NAMALWA (cell line): ENCODE measurements at places on chromosomes 7 and 10.

DNA sequence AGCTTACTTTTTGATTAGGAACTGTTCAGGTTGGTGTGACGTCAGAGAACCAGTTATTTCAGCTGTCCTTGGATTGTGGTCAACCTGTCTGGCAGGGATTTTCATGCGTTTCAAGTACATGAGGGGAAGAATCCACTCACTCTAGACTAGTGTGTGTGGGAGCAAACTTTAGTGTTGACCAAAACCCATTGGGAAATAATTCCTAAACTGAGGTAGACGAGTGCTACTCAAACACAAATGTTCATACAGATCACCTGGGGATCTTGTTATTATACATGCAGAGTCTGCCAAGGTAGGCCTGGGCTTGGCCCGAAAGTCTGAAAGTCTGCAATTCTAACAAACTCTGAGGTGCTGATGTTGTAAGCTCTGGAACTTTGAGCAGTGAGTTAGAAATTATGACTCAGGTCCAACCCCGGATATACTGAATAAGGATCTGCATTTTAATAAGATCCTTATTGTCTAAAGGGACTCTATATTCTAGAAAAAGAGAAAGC is 111.1 kb upstream of the CREB5 start:
- no peak for DNase-seq

DNA sequence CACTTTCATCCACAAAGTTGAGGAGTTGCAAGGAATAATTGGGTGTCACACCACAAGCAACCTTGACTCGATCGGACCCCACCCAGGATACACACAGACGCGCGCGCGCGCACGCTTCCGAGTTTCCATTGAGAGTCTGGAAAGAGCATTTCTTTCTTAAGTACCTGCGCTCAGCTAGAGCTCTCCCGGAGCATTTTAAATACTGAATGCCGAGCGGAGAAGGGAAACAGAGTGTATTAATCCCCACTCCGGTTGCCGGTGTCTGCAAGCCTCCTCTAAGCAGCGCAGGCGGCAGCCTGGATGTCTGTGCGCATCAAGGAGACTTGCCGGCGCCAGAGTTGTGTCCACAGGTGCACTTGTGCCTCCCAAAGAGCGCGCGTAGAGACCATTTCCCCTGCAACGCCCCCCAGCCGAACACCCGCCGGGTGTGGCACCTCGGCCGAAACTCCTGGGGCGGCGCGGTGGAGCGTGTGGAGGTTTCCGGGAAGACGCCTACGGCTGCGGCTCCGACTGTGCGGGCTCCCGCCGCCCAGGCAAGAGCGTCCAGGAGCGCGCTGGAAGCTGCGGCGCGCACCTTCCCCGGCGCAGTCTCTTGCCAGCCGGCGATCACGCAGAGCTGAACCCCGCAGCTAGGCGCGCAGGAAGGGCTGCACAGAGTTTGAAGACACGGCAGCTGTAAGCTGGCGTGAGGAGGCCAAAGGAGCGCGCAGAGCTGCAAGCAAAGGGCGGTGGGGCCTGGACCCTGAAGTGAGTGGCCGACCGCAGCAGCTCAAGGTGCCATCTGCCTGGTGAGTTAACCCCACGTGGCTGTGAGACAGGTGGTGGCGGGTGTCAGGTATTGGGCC is 1.1 kb upstream of the FEZF1 start:
- no peak for DNase-seq

- no peak for DNase-seq
Observed at GRCh38 chr7:127252377-127252713, 396 bp downstream of the GRM8 start.

GRCh38 chr7:13179011-13179582 is 491.7 kb downstream of the ARL4A start:
- peak; percentile 31 for DNase-seq

DNA sequence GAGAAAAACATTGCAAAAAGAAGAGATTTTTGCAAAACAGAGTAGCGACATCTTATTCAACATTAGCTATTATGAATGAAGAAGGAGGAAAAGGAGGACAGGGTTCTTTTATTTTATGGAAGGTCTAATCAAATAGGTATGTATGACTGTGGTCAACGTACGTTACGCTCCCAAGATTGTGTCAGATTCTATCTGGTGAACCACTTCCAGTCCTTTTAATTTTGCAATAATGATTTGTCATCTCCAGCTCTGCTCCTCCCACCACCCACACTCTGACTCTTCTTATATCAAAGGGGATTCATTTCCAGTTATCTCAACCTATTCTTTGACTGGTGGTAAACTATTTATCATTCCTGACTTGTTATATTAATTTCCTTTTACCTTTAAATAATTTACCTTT is 259.9 kb downstream of the CACNA2D1 start:
- DNase-seq = no peak

DNA sequence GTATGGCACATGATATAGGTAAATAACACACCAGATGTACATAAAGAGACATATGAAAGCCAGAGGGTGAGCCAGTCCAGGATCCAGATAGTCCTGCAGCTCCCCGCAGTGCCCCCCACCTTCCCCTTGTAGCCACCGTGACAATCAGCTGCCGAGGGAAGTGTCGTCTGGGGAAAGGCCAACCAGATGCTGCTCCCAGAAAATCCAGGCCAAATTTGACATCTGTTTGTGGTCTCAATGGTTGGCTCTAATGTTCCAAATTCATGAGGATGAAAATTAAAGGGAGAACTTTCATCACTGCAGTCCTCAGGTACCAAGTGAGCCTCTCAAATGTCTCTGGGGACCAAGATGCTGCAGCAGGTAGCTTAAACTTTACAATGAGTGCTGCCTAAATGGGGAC is 210.3 kb downstream of the PTEN start:
- DNase-seq = no peak

- no peak for DNase-seq
Observed at GRCh38 chr10:64369885-64370773, 848.9 kb downstream of the REEP3 start.
